ENCODE measurements at places on chromosomes 2 and 18.

GRCh38 chr2:189580658-189581353, at the start of gene SLC40A1:
Gene SLC40A1 (minus strand): TSS chr2:189580786. CDS start chr2:189580460, 326 bp downstream.
- DNase-seq, result no peak

- no peak for DNase-seq
These were observed 41.4 kb downstream of the PDIA6 start for GRCh38 chr2:10770956-10771750.

DNA sequence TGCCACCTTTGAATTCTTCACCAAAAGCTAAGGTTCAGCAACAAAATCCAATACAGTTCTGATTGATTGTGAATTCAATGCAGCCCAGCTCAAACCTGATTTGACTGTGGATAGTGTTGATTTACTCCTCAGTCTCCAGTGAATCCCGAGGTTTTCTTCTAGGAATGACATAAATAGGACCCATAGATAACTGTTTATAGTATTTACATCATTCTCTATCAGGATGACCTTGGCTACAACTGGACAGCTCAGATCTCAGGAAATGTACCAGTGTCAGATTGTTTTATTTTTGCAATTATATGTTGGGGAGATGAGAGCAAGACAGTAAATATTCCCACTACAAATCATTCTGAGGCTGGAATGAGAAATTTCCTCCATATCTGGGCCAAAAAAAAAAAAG, 21.2 kb downstream of the RBM43 start:
- no peak for DNase-seq

DNA sequence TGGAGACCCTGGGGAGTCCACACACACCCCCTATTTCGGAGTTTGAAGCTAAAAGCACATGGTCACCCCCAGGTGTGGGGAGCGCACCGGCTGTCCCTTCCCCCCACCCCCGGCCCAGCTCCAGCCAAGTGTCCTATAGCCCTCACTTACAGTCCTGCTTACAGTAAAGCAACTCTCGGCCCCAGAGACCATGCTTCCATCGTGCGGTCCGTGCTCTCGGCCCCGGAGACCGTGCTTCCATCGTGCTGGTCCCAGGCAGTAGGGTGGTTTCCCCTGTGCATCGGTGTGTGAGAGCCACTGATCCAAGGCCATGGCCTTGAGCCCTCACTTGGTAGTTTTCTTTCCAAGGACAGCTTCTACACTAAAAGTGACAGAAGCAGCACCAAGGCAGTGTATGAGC, 48.7 kb downstream of the GBX2 start:
- no peak for DNase-seq

- DNase-seq, result no peak
These were observed 125.3 kb downstream of the TWIST2 start for GRCh38 chr2:238973038-238973739.

DNA sequence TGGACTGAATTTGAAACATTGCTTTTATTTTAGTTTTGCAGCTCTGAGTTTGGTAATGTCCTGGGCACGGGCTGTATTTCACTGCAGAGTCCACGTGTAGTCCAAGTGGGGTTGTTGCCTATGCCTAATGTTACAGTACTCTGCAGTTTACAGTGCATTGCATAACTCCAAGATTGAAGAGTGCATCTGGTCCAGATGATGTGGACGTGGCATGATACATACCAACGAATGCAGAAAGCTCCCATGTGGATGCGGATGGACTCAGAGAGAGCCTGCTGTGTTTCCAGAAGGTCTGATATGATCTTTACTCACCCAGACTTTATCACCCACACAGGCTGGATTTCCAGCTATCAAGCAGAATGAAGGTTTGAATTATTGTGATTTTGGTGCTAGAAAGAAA, 44.4 kb upstream of the CCDC68 start:
- DNase-seq, result no peak

DNA sequence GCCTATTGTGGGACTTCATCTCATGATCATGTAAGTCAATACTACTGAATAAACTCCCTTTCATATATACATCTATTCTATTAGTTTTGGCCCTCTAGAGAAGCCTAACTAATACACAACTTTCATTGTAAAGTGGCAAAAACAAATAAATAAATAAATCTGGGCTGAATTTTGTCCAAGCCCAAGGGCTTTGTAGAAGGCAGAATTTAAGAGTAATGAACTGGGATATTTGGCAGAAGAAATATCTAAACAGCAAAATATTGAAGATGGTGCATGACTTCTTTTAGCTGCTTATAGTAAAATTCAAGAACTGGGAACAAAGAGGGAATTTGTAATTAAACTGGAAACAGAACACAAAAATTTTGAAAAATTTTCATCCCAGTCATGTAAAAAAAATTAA, 246.7 kb upstream of the GULP1 start:
- DNase-seq, result no peak

All from OCI-LY7 (cell line).